Mammary microvascular endothelial cell (primary cell): ENCODE measurements at places on chromosomes 4 and X. TPM values are rescaled to one million over a fixed set of nuclear protein-coding genes. Genes with fewer than 3 reads are reported as not detected.

The HTN3 gene
- not detected in 2 replicates for total RNA-seq

The GRIA3 gene
- not detected in 2 replicates for total RNA-seq

The MAMLD1 gene
- 2.8 and 2.9 TPM in 2 replicates for total RNA-seq

The TLR6 gene
- total RNA-seq = 1.3 and 1.4 TPM in 2 replicates

The MAGEA9B gene
- not detected in 2 replicates for total RNA-seq

The ITGB1BP2 gene
- 0.20 and 1.00 TPM in 2 replicates for total RNA-seq

The FGD1 gene
- total RNA-seq = 5.6 and 6.0 TPM in 2 replicates

The GRIA2 gene
- total RNA-seq = not detected in 2 replicates

The METTL14 gene
- 18.8 and 30.4 TPM in 2 replicates for total RNA-seq

The ITM2A gene
- 211 and 247 TPM in 2 replicates for total RNA-seq

The KIAA0232 gene
- 9.7 and 11.8 TPM in 2 replicates for total RNA-seq

The PDE5A gene
- 0.98 and 1.1 TPM in 2 replicates for total RNA-seq

The SLIT2 gene
- total RNA-seq = 2.4 and 3.1 TPM in 2 replicates

The SMR3B gene
- not detected in 2 replicates for total RNA-seq

The FGF2 gene
- total RNA-seq = 11.8 and 13.6 TPM in 2 replicates

The DIAPH2 gene
- total RNA-seq = 28.0 and 28.4 TPM in 2 replicates

The CCDC149 gene
- total RNA-seq = 3.9 and 6.0 TPM in 2 replicates

The PRDM8 gene
- 0.53 and 0.54 TPM in 2 replicates for total RNA-seq

The THOC2 gene
- 29.4 and 40.0 TPM in 2 replicates for total RNA-seq

The MID1 gene
- total RNA-seq = 11.7 and 12.7 TPM in 2 replicates

The SMIM10L2A gene
- total RNA-seq = 0.10 and 0.20 TPM in 2 replicates

The ATP8A1 gene
- 3.1 and 4.0 TPM in 2 replicates for total RNA-seq
